ENCODE measurements at places on chromosomes 7 and 10.
A peak's percentile ranks its signal among the peaks of the same experiment; 100 is the strongest.

DNA sequence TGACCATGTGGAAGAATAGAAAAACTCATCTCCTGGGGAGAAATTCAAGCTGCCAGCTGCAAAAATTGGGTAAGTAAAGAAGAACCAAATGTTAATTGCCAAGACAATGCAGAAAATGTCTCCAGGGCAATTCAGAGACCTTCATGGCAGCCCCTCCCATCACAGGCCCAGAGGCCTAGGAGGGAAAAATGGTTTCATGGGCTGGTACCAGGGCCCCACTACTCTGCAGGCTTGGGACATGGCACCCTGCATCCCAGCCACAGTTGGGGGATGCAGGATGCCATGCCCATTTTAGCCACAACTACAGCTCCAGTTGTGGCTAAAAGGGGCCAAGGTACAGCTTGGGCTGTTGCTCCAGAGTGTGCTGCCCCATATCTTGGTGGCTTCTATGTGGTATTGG is 20.9 kb upstream of the MKLN1 start:
- DNase-seq, result no peak

- no peak for DNase-seq
Observed at GRCh38 chr10:132307823-132308586, at the start of gene STK32C. Gene STK32C (minus strand): TSS chr10:132307950. CDS start chr10:132307833, 117 bp downstream.

GRCh38 chr10:1376384-1376945 is 320.3 kb downstream of the WDR37 start:
- no peak for DNase-seq

DNA sequence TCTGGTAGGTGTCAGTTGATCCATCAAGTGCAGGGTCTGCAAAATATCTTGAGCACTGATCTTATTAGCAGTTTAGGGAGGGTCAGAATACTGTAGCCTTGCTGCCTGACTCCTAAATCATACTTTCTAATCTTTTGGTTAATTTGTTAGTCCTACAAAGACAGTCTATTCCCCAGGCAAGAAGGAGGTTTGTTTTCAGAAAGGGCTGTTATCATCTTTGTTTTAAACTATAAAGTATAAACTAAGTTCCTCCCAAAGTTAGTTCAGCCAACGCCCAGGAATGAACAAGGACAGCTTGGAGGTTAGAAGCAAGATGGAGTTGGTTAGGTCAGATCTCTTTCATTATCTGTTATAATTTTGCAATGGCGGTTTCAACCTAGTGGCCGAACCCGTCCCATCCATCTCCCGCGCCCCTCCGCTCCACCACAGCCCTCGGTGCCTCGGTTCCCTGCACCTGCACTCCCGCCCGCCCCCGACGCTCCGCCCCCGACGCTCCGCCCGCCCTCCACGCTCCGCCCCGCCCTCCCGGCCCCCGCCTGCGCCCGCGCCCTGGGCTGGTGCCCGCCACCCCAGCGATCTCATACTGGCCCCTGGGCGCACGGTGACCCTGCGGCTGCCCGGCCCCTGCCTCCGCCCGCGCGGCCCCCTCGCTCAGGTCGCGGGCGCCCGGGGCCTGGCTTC is at the start of gene ADCK2:
Gene ADCK2, plus strand, starts transcription at position 564 of the 681 bp plus-strand sequence. CDS start 386 bp downstream, outside the sequence.
- no peak for DNase-seq

GRCh38 chr7:83178066-83178465 is 15.4 kb upstream of the PCLO start:
- no peak for DNase-seq

GRCh38 chr7:27210441-27211083 is 10.7 kb upstream of the HOXA13 start:
- DNase-seq, result no peak

GRCh38 chr10:98921316-98921715 is 314.3 kb downstream of the HPSE2 start:
- DNase-seq, result no peak

DNA sequence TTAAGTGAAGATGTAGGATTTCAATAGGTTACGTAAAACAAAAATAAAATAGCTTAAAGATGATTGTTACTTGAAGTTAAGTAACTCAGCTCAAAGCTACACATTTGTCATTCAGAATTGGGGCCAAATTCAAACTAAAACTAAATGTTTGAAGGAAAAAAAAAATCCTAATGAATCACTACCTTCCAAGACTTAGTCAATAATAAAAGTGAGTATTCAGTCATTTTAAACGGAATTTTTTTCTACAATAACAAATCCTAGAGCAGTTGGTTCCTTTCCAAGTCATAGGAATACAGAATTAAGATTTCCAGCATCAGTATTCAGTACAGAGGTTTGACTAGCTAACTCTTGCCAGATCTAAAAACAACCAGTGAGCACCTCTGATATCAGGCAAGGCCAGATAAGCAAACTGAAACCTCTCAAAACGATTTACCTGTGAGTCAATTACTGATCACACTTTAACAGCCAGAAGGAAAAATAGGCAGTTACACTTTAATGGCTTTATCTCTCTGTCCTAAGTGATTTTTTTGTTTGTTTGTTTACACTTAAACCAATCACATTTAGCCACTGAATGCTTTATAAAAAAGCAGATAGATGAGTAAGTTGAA is 669.8 kb upstream of the ANKRD30A start:
- no peak for DNase-seq

DNA sequence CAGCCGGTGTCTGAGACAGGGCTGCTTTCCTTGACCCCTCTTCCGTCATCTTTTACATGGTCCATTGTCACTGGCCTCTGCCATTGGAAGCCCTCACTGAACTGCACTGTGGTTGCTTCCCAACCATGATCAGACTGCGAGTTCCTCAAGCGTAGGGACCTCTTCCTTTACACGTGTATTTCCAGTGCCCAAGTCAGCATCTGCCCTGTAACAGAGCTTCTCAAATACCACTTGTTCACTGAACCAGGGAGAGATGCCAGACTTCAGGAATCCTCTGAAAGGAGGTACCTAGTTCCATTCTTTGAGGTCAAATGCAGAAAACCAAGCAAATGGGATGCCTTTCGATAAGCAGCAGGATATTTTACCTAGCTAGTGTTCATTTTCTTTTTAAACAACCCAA is 145.1 kb downstream of the NRP1 start:
- no peak for DNase-seq

- no peak for DNase-seq
Observed at GRCh38 chr10:112213836-112214235, 30.3 kb upstream of the GPAM start.

DNA sequence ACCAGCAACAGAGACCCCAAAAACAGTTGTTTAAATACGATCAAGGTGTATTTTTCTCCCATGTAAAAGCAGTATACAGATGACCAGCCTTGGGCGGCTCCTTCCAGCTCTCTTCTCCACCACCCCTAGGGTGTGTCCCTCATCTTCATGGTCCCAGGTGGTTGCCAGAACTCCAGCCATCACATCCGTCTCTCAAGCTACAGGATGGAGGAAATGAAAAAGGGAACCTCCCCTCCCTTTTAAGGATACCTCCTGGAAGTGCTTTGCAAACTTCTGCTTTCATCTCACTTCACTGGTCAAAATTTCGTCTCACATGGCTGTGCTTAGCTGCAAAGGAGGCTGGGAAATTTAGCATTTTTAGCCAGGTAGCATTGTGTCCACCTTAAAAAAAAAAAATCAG is 59.3 kb downstream of the C10orf105 start:
- no peak for DNase-seq

- no peak for DNase-seq
Observed at GRCh38 chr10:113026679-113027078, 76.6 kb downstream of the TCF7L2 start.

- peak; percentile 16 for DNase-seq
Observed at GRCh38 chr7:142412551-142413193, 154.8 kb upstream of the PRSS58 start.

- no peak for DNase-seq
Observed at GRCh38 chr10:75150656-75151055, 39.2 kb downstream of the SAMD8 start.

DNA sequence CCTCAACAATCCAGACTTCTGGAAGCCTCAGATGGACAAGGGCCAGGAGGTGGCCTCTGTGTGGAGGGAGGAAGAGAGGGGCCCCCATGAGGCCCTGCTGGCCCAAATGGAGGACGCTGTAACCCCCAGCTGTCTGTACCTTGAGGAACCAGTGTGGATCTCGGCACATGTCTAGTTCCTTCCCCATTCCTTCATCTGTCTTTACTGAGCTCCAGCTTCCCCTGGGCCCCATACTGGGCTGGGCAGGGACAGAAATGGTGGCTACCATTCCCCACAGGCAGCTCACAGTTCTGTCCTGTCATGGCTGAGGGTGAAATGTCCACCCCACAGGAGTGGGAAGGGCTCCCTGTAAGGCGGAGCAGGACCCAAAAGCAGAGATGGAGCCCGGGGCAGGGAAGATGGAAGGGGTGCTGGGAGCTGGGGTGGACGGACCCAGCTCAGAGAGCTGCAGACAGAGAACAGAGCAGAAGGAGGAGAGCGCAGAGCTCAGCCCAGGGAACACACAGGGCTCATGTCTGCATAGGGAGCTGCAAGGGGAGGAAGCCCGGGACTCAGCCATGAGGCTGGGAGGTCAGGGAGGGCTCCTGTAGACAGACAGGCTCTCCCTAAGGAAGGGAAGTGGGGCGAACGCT is 22.8 kb downstream of the ANTXRL start:
- no peak for DNase-seq

GRCh38 chr7:13411151-13411550 is 578.3 kb downstream of the ETV1 start:
- no peak for DNase-seq

GRCh38 chr7:158549616-158550393 is 37.8 kb downstream of the PTPRN2 start:
- DNase-seq, result no peak

DNA sequence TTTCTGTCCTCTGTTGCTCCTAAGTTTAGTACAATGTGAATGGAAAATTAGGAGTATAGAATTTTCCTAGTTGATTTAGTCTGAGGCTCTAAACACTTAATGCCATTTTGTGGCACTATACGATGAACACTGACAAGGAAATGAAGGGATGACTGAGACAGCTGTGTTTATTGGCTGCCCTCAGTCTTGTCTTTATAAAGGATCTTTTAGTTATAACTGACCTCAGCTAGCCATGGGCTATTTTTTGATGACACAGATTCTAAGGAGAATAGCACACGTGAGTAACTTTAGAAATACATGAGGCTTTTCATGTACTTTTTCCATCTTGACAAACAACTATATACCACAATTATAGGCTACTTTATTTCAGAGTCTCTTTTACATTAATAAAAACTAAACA is 113.7 kb downstream of the PRKG1 start:
- no peak for DNase-seq

DNA sequence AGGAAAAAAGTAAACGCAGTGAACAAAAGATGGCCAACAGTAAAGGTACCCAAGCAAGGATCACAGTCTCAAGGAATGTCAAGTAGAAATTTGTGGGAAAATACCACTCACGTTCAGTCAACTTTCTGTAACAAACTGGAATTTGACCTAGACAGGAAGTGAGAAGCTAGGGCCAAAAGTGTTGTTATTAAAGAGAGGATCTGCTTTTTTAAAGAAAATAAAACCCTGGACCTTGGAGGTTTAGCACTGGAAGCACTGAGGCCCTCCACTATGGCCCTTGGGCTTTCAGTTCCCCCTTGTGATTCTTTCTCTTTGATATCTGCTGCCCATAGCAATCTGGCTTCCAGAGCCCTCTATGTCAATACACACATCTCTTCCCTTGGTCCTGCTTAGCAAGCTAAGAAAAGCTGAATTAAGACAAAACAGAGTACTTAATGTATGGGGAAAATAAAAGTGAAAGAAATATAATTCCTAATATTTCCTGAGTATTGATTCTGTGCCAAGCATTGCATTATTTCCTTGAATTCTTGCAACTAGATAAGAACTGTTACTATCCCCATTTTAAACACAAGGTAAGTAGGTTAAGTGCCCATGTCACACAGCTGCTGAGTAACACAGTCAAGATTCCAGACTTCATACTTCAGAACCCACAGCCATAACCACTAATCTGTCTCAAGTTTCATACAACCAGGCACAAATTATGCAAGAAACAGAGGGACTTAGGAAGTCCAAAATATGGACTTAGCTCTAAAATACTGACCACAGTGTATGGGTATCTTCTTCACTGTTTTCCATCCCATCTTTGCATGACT is 2.6 kb upstream of the ZNF438 start:
- DNase-seq, result peak; percentile 53

- no peak for DNase-seq
Observed at GRCh38 chr7:20804345-20804744, 17.7 kb upstream of the SP8 start.

DNA sequence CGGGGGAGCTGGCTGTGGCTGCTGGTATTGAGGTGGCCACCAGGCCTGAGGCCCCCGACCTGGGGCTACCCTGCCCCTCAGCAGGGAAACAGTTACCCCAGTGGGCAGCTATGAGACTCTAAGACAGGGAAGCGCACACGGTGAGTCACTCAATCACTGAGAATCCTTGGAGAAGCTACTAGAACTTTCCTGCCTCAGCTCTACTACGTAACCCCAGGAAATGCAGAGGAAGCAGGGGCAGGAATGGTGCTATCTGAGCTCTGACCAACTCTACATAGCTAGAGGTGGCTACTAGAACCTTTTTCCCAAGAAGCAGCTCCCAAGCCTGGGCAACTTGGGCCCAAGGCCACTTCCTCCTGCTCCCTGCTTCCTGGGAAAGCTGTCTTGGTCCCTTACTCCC is 11.8 kb downstream of the DNAJB12 start:
- no peak for DNase-seq

DNA sequence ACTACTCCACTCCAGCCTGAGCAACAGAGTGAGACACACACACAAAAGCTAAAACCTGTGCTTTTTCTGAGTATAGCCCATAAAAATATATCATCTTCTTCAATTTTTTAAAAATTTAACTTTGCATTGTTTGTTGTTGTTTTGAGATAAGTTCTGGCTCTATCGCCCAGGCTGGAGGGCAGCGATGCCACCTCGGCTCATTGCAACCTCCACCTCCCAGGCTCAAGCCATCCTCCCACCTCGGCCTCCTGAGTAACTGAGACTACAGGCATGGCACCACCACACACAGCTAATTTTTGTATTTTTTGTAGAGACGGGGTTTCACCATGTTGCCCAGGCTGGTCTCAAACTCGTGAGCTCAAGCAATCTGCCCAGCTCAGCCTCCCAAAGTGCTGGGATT is 14.3 kb upstream of the TLX1 start:
- DNase-seq, result no peak

GRCh38 chr7:151918510-151918843 is 37.8 kb upstream of the GALNTL5 start:
- no peak for DNase-seq

- DNase-seq, result no peak
Observed at GRCh38 chr7:36278620-36279172, 111.0 kb upstream of the ANLN start.

DNA sequence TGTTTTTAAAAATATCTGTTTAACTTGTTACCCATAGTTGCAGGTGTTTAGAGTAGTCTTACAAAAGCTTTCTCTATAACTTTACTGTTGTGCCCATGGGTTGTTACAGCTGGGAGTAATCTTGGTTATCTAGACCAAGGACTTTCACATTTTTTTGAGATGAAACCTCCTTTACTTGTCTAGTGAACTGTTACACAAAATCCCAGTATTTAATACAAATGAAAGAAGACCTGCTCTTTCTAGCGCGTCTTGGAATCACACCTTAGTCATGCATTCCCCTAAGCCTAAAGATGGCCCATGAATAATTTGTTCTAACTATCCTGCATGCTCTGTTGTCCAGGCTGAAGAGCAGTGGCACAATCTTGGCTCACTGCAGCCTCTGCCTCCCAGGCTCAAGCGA is 38.0 kb downstream of the CSGALNACT2 start:
- no peak for DNase-seq

GRCh38 chr10:76236356-76236755 is 804.9 kb downstream of the LRMDA start:
- DNase-seq, result no peak
